NCI-H1048 (cell line): ENCODE measurements at places on chromosomes 5 and 9.

- no peak for DNase-seq
Measured at GRCh38 chr5:110056580-110057114, 366.9 kb downstream of the MAN2A1 start.

GRCh38 chr5:31366941-31367340 is 165.0 kb downstream of the DROSHA start:
- DNase-seq = no peak

- no peak for DNase-seq
Measured at GRCh38 chr5:13843175-13843846, 101.2 kb downstream of the DNAH5 start.

DNA sequence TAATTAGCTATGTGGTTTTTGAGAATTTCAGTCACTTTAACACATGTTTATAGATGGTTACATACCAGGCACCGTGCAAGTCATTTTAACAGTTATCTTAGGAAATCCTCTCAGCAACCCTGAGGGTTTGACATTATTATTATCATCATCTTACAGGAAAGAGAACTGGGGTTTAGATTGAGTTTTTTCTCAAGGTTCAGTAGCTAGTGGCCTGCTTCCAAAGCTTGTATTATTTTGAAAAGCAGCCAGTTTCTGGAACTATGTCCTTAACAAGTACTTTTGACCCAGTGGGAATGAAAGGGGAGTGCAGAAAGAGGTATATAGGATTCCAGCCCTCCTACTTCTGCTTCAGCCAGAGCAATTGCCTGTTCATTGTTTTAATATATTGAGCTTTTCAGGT is 157.5 kb downstream of the COMMD10 start:
- no peak for DNase-seq

DNA sequence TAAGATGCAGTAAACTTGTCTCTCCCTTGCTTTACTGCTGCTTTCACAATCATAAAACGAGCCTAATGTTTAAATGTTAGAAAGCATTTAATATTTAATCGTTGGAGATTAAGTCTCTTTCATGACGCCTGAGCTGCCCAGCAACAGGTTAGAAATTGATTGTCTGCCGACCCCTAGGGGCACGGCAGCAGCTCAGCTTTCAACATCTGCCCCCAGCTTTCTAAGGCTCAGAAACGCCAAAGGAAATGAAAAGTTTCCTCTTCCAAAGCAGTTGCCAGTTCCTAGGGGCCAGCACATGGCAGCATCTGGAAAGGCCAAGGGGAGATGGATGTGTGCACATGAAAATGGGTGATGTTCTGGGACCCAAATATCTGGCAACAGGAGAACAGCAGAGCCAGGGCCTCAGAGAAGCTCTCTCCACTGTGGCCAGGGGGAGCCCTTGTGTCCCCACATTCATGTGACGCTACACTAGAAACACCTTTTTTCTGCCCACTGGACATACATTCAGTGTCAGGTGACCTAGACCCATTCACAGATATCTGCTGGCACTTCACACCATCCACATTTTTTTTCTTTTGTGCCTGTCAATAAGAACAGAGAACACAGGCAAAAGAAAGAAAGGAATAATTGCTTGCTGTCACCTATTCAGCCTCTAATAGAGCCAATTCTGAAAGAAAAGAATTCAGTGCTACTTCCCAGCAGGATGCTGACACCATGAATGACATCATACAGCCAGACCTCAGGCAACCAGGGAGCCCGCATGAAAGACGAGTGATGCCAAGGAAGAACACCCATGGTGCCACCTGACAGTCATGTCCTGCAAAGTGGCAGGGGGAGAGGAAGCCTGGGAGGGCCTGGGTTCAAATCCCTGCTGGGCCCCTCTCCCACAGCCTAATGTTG is 205.0 kb upstream of the TAS2R1 start:
- no peak for DNase-seq

DNA sequence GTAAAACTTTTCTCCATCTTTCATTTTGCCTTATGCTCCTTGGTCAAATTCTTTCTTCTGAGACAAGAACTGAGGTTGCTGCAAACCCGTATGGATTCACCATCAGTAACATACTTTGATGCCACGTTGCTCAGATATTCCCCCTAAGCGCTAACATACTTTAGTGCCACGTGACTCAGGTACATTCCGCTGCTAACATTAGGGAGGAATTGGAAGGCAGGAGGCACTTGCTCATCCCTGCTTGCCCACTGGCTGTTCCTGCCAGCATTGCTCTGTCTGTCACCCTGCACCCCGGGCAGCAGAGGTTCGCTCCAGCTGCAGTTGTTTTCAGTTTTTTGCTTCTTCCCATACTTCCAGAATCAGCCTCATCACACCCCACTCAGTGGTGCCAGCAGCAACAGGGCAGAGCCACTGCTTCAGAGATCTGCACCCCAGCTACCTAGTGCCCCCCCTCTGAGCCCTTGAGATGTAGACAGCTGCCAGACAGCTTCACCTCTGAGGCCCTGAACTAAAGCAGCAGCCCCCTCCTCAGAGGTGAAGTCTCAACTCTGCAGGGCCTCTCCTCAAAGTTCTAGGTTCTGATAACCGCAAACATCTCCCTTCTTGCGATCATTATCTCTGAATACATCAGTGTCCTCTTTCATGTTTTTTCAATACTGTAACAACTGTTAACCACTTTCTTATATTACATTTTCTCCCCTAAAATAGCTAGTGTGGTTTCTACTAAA is 228.0 kb upstream of the KIF2A start:
- no peak for DNase-seq

GRCh38 chr5:142095651-142096330 is 12.8 kb upstream of the NDFIP1 start:
- no peak for DNase-seq

DNA sequence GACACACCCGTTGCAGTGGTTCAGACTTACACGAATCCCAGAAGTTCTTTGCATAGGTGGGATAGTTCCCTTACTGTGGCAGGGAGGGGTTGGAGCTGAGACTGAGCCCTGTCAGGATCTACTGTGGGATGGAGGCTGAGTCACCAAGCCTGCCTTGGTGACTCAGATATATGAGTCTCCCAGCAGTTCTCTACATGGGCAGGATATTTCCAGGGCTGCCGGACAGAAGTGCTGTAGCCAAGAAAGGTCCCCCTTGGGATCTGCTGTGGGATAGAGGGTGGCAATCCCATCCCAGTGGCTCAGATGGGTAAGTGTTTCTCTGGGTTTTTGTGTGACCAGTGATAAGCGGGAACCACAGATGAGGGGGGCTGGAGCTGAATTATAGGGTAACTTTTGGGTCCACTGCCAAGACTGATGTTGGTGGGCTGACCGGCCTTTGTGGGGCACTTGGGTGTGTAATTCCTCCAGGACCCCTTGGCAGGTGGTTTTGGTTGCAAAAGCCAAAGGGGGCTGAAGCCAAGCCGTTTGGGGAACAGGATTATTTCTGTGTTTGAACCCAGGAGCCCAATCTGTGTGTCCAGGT is 18.7 kb downstream of the XRCC4 start:
- DNase-seq = no peak

DNA sequence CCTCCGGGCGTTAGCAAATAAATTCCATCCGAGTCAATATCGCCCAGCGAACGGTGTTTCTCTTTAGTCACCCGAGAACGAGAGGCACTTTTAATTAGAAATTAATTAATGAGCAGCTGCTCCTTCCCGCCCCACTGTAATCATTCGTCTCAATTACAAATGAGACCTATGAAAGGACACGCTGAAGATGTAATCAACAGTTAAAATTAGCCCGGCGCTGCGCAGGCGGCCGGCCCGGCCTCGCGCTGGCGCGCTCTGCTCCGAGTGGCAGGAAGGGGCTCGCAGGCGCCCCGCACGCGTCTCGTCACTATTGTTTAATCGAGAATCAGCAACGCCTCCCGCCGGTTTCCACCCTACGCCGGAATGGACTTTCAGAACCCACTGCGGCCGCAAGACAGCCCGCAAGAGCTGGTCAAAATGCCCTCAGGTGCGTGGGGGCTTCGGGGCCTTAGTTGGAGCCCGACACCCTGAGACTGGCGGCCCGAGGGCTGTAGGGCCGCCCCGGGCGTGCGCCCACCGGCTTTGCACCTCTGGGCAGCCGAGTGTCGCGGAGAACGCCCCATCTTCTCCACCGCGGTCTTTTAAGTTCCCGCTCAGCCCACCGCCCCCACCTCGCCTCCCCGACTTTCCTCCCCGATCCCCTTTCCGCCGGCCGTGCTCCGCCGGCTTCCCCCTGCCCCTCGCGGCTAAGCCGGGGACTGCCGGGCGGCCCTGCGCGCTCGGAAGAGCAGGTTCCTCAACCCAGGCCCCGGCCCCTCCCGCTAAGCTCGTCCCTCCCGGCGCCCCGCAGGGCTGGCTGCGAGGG is 597 bp upstream of the IRX4 start:
- no peak for DNase-seq

DNA sequence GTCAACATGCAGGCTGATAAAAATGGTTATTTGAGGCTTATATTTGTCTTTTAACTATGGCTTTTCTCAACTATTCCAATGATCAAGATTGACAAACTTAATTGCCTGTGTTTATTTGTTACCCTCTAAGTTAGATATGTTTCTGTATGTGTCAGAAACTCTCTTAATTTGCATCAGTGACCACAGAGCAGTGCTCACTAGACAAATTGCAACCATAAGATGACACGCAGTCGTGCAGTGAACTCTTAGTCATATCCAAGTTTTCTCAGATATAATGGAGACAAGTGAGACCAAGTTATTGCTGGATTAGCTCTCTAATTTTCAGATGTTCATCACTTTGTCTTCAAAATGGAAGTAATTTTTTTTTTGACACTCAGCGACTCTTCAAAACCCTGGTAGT is 342.2 kb upstream of the RFX3 start:
- no peak for DNase-seq

DNA sequence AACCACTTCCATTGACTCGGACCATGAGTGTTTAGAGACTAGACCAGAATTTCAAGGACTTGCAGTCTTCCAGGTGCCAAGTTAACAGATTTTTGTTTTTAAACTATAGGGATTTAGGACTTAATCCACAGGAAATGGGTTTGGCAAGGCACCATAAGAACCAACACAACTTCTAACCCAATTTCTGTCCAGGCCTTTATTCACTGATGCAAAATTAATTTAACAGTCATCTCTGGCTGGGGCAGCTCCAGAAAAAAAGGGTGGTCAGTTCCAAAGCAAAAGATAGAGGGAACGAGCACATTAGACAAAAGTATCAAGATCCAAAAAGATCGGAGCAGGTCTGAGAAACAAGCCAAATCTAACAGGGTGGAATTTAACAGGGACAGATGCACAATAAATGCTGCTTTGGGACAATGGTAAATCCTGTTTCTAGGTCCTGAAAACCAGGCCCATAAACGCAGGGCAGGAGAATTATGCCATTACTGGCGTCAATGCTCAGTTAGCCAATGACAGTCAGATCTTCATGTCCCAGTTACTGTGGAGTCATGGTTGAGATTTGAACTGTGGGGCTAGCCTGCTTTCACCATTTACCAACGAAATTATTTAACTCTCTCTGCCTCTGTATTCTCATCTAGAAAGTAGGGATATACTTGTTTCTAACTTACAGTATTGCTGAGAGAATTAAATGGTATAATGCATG is 590.8 kb upstream of the BRINP1 start:
- no peak for DNase-seq

- DNase-seq = no peak
Measured at GRCh38 chr5:137737349-137738131, 1.7 kb upstream of the KLHL3 start.

- DNase-seq = peak; percentile 19
Measured at GRCh38 chr5:8905021-8905420, 640.9 kb downstream of the SEMA5A start.

- no peak for DNase-seq
Measured at GRCh38 chr5:165126598-165126997, 1621.2 kb downstream of the MAT2B start.

- DNase-seq = no peak
Measured at GRCh38 chr9:100465274-100465673, 7.7 kb upstream of the TMEFF1 start.

GRCh38 chr9:72875221-72875620 is 77.6 kb downstream of the ALDH1A1 start:
- no peak for DNase-seq

DNA sequence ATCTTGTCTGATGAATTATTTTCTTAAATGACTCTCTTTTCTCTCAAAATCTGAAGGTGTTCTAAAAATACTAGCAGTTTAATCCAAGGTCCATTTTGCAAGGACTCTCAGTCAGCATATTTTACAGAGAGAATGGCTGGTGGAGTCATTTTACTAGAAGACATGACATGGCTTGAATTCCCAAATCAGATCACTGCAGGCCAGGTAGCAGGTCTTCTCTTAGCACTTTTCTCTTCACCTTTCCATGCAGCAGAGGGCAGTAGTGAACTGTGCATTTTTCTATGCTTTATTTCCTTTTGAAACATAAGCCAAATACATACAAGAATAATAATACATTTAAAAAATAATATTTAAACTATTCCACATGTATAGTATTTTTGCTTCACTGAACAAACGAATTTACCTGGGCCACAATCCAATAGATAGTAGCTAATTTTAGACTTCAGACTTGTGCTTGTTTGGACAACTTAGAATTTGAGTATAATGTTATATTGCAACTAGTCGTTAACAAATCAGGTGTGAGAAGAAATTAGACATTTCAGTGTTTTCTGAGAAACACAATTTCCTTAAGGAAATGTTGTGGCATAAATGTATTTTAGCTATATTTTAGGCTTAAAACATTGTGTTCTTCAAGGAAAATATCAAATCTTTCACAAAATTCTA is 289.4 kb upstream of the DAB2 start:
- DNase-seq = peak; percentile 4

- no peak for DNase-seq
Measured at GRCh38 chr9:114621975-114622609, 11.0 kb downstream of the TMEM268 start.

GRCh38 chr5:522899-523440 is 1.3 kb downstream of the SLC9A3 start:
- DNase-seq = no peak

- no peak for DNase-seq
Measured at GRCh38 chr5:147892696-147893296, 13.5 kb downstream of the C5orf46 start.

GRCh38 chr9:37082214-37082765 is 38.1 kb upstream of the ZCCHC7 start:
- no peak for DNase-seq

DNA sequence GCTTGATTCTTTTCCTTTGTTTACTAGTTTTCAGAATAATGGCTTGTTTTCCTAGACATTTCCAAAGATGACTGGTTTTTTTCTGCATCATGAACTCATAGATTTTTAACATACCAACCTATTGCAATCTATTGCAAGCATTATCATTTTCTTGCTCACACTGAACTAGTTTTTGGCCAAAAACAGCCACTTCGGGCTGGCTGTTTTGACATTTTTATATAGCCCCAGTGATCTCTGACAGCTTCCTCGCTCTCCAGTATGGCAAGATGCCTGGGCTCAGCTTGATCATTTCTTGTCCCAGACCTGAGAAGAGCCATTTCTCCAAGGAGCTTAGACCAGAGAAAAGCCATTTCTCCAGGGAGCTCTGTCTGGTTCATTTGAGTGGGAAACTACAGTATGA is 94.3 kb upstream of the MAMDC2 start:
- no peak for DNase-seq

- DNase-seq = no peak
Measured at GRCh38 chr5:115147052-115147451, 22.7 kb downstream of the TRIM36 start.

- DNase-seq = no peak
Measured at GRCh38 chr9:114626415-114627020, 15.4 kb downstream of the TMEM268 start.

- DNase-seq = no peak
Measured at GRCh38 chr9:17942498-17942897, 363.6 kb downstream of the SH3GL2 start.
